KBM-7 (cell line): ENCODE measurements at places on chromosomes 11 and 22.

DNA sequence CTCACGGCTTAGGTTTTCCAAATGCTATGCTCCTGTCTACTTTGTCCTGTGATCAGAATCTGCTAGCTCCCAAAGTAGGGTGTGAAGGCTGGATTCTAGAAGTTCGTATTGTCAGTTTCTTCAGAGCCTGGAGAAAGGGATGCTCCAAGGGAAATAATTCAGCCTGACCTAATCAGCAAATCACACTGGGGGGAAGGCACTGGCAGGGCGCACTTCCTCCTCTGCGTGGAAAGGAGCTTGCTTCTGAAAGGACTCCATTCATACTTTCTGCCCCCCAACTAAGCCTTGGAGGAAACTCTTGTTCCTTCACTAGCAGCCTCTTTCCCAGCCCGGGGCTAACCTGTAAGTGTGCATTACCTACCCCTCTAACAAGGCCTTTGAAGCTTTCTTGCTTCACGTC, 165.9 kb downstream of the NAV2 start:
- no peak for DNase-seq

DNA sequence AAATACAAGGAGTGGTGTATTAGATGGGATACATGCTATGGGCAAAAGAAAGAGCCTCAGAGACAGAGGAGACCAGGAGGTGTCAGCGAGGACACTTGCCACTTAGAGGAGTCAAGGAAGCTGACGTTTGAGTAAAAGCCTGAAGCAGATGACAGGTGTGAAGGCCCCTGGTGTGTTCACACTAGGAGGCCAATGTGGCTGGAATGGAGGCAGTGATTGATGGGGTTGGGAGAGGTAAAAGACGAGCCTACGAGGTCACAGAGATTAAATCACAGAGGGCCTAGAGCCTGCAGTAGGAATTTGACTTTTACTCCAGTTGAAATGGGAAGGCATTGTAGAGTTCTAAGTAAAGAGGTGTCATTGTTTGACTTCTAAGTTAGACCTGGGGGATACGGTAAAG, 12.0 kb upstream of the GDPD5 start:
- no peak for DNase-seq

DNA sequence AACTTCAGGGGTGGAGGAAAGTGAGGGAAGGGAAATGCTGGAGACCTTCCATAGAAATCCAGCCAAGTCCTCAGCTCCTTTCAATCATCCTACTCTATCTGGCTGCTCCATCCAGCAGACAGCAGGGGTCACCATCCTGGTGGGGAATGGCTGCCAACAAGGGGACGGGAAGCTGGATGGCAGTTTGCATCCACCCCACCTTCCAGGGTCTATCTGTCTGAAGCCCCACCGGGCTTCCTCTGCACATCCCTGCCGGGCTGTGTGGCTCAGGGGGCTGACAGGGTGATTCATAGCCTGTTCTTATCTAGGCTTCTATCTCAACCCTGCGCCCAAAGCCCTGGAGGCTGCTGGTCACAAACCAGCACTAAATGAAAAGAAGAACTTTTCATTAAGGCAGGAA, 1.1 kb downstream of the SYTL2 start:
- peak; percentile 39 for DNase-seq

- DNase-seq: no peak
Observed at GRCh38 chr11:109911488-109911887, 181.7 kb upstream of the ZC3H12C start.

GRCh38 chr11:116061322-116061721, 557.1 kb upstream of the CADM1 start:
- no peak for DNase-seq

DNA sequence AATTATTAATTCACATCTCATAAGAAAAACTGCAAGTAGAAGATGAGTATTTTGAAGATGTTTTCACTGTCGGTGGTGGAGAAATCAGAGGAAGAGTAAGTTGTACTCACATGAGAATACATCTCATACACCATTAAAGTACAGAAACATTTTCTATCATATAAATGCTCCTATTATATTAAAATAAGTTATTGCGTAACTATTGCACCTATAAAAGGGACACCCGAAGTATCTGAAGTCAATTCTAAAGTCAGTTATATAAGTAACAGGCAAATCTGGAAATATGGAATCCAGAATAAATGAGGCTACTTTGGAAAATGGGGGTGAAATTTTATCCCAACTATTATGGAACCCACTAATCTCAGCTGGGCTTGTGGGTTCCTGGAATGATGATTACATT, 103.3 kb downstream of the FAM76B start:
- DNase-seq: no peak

- no peak for DNase-seq
Observed at GRCh38 chr22:41096391-41096790, 4.0 kb downstream of the EP300 start.

GRCh38 chr22:44097263-44098020, 73.3 kb downstream of the PARVB start:
- DNase-seq: no peak

GRCh38 chr11:64787526-64788320, 9.4 kb upstream of the SF1 start:
- peak; percentile 56 for DNase-seq

DNA sequence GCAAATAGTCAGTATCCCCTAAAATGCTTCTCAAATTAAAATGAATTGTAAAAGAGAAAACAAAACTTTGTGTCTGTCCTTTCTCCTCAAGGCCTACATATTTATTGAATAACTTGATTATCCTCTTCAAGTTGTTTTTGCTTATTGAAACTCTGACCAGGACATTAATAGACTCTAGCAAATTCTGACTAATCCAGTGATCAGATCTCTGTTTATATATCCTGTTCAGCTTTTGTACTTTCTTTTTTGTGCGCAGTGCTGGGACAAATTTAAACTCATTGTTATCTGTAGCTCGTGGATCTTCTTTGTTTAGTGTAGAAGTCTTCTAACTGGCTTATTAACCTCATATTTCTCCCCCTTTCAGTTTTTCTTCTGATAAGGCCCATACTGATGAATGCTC, 139.9 kb upstream of the SORL1-AS1 start:
- DNase-seq: no peak

- DNase-seq: no peak
Observed at GRCh38 chr22:43861529-43861928, 784 bp downstream of the SULT4A1 start.

- DNase-seq: no peak
Observed at GRCh38 chr22:48428631-48429371, 1398.9 kb downstream of the BRD1 start.

- DNase-seq: no peak
Observed at GRCh38 chr11:93407777-93408401, 77.3 kb downstream of the DEUP1 start.

DNA sequence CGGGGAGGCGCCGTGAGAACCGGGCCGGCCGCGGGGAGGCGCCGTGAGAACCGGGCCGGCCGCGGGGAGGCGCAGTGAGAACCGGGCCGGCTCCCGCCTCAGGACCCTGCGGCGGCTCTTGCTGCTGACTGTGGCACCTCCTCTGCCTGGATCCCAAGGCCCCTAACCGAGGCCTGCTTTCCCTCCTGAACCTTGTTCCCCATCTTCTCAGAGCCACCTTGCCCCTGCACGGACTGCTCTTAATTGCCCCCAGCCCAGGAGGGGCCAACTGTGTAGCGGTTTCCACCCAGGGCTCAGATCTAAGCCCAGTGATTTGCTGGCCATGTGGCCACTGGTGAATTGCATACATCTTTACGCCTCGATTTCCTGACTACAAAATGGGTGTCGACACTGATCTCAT, 112.2 kb upstream of the B3GAT1 start:
- DNase-seq: no peak

GRCh38 chr11:58928107-58928499, 11.2 kb upstream of the GLYATL1 start:
- no peak for DNase-seq
